ENCODE measurements at places on chromosomes 2 and 18.

DNA sequence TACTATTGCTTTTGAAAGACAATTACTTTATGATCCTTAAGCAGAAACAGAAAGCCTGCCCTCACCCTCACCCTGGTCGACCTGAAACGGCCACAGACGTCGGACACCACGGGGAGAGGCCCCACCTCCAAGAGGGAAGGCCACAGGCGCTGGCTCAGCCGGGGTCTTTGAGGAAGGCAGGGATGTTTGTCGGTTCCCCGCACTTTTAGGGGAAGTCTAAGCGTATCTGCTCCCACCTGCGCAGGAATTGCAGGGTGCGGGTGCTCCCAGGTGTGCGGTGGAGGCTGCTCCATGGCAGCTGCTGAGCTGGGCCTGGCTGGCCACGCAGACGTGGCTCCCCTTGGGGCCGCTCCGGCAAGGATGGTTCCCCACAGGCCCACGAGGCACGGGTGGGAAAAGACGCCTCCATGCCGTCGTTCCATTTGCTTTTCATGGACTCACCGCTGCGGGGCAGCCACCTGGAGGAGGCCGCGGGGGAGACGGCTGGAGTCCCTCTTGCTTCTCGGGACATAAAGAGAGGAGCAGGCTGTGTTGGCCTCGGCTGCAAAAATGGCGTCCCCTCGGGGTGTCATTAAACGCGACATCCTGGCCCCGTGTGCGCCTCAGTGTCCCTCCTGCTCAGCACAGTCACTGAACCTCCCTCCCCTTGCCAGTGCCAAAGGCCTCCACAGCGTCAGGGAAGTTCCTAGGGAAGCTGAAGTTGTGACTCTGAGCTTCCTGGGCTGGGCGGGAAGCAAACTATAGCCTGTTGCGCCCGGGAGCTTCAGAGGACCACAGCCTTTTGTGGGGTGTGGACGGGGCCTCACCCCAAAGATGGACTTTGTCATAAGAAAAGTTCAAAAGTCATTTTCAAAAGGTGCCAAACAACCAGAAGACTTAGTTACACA is 63.4 kb downstream of the NFATC1 start:
- DNase-seq: no peak

DNA sequence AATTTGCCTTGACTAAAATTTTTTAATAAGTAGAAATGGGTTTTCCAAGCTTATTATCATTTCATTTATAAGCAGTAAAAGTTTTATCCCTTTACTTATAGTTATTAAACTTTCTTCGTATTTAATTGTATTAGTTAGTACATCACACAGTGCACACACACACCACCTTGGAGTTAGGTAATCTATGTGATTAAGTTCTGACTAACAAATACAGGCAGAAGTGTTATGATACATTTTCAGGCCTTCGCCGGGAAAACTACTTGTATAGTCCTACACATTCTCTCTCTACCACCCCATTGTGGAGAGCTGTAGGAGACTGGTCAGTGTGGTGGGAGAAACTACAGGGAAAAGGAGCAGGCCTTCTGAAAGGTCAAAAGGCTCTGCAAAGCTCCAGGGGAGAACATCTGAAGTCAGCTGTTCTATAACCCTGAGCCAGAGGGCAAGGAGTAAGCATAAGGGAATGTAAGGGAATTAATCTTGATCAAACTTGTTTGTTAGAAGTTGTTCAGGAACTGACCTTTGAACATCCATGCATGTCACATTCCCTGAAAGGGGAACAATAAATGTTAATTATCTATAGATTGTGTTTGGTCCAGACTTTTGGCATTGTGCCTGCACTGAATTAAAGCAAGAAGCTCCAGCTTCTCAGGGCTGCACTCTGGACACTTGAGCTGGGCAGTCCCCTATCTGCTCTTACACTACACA is 231.7 kb downstream of the FSIP2 start:
- DNase-seq: no peak

DNA sequence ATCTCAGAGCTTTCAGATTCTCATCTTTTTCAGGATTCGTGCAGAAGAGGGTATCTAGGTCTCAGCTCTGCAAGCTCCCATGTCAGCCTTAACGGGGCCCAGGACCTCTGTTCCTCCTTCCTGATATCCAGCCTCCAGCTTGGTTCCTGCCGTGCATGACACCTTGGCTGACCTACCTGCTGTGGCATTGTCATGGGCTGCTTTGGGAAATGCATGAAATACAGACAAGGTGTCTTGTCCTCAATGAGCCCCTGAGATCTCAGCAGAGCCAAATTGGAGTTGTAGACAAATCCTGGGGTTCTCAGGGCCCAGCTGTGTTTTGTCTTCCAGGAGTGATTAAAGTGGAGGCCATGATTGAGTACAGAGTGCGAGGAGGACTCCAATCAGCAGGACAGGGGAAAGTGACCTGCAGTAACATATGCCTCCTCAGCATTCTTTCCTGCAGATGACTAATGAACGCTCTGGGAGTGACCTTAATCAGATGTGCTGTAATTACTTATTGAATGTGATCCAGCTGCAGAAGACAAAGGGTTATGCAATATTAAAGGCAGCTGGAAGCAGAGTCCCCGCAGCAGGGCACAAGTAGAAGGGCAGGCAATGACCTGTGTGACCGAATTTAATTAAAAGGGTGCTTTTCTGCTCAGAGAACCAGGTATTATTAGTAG is 141.1 kb downstream of the CCBE1 start:
- DNase-seq: no peak

DNA sequence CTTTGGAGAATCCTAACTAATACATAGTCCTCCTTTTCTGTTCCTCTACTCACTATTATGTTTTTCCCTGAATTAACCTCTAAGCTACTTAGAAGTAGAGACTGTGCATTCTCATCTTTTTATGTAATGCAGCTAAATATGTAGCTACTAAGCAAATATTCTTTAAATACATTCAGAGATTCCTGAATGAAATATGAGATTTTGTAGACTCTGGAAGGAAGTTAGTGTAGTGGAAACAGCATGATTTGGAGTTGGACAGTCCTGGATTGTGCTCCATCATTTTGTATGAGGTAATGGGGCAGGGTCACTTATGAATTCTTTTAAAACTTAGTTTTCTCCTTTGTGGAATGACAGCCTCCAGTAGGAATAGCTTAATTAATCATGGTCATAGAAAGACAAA is 24.7 kb upstream of the NT5C1B start:
- DNase-seq: no peak

GRCh38 chr2:127068351-127068741 is 38.6 kb downstream of the BIN1 start:
- no peak for DNase-seq

DNA sequence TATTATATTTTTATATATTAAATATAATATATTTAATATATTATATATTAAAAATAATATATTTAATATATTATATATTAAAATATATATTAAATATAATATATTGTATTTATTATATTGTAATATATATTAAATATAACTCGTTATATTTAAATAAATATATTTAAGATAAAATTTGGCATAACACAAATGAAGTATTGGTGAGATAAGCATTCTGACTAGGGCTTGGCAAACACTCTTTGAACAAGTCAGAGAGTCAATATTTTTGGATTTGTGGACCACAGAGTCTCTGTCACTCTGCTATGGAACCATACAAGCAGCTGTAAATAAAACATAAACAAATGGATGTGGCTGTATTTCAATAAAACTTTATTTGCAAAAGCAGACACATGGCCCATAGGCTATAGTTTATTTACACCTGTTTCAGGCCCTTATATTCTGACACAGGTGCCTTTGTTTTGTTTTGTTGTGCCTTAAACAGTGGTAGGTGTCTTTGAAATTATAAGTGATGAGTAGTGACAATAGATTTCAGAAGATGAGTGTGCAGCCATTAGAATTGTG is 190.1 kb downstream of the EPHA4 start:
- DNase-seq: no peak

DNA sequence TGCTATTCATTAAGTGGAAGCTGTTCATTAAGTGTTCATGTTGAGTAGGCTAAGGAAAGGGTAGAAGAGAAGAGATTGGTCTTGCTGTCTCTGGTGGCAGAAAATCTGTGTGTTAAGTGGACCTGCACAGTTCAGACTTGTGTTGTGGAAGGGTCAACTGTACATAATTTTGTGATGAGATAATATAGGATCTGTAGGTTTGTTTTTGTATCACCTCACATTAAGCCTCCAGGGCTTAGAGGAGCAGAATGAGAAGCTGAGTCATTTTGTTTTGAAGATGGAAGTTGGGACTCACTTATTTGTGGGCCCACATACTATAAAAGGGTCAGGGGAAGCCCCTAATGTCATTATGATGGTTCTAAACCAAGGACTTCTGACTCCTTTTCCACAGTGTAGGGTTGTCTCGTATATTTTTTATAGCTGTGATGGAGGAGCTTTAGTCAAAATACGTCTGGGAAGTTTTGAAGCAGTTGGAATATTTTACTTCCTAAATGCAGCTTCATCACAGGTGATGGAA is 18.2 kb downstream of the PMS1 start:
- DNase-seq: no peak

DNA sequence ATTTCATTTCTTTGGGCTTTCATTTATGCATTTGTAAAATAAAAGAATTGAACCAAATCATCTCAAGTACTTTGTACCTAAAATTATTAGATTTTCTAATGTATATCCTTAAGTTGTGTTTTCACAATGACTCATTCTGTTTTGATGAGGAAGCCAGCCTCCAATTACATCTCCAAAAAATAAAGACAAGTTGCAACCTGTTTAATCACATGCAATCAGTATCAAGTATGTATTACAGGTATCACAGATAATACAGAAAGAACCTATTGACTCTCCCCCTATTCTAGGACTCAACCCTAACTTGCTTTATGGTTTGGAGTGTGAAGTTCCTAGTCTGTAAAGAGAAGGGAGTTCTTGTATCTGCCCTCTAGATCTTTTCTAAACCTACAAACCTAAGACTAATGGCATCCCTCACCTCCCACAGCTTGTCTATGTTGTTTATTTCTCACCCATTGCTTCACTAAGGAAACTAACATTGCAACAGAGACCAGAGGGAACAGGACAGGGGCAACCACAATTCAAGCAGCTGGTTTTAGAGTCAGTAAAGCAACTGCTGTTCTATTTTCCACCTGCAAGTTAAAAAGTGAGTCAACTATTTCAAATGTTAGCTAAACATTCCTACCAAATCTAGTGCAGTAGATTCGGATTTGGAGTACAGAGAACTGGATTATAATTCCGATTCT is 141.1 kb upstream of the ETAA1 start:
- no peak for DNase-seq

DNA sequence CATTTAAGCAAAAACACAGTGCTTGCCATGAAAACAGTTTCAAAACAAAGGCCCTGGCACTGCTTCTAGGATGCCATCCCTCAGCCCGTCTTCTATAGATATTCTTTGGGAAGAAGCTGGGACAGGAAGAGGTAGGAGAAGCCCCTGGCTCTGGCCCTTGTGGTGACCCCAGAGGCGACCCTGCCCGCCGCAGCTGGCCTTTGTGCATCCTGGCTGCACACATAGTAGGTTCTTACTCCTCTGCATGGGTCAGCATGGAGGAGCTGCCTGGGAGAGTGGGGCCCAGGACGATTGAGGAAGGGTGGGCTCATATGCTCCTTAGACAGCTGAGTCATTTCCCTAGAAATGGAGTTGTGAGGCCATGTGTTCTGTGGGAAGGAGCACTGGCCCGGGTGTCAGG is 44.4 kb upstream of the OTOF start:
- DNase-seq: no peak

DNA sequence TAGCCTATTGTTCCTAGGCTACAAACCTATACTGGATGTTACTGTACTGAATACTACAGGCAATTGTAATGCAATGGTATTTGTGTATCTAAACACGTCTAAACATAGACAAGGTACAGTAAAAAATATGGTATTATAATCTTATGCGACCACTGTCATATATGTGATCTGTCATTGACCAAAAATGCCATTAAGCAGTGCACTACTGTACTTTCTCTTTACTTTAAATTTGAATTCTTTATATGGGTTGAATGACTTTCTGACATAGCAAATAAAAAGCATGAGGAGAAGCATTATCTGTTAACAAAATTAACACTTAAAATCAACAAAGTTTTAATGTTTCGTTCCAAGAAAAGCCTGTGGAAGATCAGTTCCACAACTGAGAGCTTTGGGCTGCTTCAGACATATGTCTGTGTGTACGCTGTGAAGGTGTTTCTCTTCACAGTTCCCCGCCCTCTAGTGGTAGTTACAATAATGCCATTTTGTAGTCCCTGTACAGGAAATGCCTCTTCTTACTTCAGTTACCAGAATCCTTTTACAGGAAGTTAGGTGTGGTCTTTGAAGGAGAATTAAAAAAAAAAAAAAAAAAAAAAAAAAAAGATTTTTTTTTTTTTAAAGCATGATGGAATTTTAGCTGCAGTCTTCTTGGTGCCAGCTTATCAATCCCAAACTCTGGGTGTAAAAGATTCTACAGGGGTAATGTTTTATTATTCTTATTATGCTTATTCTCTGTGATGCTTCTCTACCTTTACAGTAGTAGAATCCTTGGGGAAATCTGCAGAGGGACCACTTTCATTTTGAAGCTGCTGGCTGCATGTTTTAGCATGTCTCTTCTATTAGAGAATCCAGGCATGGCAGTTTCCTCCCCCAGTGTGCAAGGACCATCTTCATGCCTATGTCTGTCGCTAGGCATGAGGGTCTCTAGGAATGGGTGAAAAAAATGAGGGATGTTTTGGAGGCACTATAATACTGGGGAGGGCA is 54.5 kb downstream of the SCN2A start:
- peak; percentile 29 for DNase-seq

DNA sequence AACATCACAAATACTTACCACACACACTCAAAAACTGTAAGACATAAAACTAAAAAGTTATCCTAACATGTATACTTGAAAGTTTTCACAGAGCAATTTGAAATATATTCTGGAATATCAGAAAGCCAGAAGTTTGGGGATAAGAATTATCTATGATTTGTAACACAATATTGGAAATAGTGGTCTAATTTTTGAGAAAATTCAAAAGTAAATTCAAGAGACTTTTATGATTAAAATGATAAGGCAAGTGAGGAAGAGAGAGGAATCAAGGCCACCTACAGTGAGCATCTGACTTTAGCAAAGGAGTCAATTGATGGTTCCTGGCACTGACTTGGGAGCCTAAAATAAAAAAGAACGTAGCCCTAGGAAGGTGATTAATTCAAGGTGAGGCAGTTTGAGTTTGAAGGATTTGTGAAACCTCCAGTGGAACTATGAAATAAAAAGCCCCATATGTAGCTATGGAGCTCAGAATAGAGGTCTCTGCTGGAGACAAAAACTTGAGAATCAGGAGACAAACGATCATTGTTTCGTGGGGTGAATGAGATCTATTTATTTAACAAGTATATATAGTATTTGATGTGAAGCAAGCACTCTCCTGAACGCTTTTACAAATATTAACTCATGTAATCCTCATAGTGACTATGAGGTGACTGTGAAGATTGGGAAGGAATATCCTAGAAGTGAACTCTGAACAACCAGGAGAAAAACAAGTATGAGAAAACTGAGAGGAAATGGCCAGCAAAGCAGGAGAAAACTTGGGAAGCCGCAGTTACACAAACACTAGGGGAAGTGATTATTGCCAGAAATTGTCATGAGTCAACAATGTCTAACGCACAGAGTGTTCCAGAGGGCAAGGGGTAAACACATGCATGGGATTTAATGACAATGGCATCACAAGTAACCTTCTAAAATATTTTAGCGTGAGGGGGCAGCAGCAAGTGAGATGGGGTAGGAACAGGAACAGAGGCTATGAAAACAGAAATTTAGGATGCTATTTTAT is 12.8 kb downstream of the TFPI start:
- DNase-seq: no peak

- DNase-seq: no peak
Observed at GRCh38 chr2:38744399-38744780, 6.8 kb downstream of the SRSF7 start.
